DMS153 (cell line): ENCODE measurements at places on chromosomes 3 and 15.

DNA sequence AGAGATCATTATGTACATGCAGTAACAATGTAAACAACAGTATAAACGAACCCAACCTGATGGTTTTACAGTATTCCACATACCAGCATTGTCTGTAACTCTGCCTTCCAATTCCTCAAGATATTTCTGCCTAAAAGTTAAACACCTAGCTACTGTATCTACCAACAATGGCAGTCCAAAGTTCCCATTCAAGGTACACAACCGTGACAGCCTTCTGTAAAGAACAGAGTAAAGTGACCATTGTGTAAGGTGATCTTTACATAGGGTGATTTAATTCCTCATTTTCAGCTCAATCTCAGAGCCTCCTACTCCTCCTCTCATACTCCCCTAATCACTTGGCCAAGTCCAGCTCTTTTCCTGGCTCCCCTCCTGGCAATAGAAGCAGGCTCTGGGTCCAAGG lies 10.4 kb downstream of the SECISBP2L start:
- no peak for DNase-seq

GRCh38 chr3:12622335-12622734 lies 41.6 kb downstream of the RAF1 start:
- DNase-seq: no peak

GRCh38 chr3:188294113-188294512 lies 140.2 kb downstream of the LPP start:
- no peak for DNase-seq

GRCh38 chr3:109702976-109703375 lies 365.6 kb upstream of the DPPA4 start:
- DNase-seq: no peak

DNA sequence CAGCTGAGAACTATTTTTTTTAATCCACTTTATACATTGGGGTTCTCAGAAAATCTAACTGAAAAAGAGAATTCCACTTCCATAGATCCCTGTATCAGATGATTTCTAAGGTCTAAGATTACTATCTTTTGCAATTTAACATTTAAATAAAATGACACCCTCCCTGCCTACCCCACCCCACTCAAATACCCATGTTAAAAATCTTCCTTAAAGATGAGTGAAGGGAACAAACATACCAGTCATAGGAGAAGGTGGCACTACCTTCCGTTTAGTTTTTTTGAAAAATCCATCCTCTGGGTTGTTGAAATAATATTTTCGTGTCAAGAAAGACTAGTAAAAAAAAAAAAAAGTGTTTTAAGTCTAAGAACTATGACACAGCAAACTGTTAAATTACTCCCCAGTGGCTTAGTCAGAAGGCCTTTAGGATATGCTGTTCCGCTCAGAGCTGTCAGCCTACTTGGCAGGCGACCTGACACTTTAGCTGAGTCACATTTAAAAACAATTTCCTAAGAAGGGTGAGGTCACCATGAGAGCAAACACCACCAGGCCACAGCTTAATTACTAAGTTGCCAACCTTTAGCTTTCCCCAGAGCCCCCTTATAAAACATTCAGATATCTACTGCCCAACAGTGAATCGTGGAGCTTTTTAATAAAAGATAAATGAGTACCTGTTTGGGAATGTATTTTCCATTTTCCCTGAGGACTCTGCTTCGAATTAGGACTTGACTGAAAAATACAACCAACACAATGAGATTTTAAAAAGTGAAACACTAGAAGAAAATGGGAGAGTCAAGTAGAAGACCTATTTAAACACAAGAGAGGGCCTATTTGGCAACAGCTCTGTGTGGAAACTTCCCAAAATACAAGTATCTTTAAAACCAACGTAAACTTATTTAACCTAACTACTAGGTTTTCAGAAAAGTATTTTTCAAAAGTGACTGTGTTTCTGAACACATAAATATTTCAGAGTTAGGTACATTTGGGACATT lies 9.6 kb downstream of the EMC3 start:
- DNase-seq: no peak

- peak; percentile 17 for DNase-seq
Measured at GRCh38 chr3:136166507-136166906, 29.6 kb downstream of the MSL2 start.

- DNase-seq: no peak
Measured at GRCh38 chr15:59011262-59011952, 23.9 kb downstream of the RNF111 start.

DNA sequence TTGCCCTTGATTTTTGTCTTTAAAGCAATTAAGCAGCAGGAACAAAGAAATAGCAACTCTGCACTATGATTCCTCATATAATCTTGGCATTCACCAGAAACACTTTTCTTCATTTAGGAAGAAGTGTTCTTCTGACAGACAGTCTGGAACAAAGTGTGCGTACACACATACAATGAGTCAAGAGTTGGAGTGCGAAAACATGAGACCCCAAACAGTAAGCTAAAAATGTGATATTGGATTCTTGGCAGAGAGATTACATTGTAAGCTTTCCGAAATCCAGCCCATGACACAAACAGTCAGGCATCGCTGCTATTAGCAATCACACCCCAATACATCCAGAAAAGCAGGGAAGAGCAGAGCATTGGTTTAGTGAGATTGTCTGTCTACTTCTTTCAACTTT lies 306.7 kb upstream of the TBC1D5 start:
- DNase-seq: no peak

DNA sequence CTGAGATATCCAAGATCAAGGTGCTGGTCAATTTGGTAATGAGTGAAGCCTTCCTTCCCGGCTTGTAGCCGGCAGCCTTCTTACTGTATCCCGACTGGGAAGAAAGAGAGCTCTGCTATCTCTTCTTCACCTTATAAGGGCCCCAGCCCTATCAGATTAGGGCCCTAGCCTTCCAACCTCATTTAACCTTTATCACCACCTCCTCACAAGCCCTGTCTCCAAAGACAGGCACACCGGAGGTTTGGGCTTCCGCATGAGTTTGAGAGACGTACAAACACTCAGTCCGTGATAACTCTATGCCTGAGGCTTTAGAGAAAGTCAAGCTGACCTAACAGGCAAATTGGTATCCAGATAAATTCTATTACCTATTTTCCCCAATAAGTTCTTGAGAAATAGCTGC lies 243.9 kb downstream of the OPA1 start:
- no peak for DNase-seq

GRCh38 chr3:32712506-32713055 lies 27.6 kb downstream of the CNOT10 start:
- no peak for DNase-seq

GRCh38 chr15:69134791-69135190 lies 25.6 kb upstream of the GLCE start:
- DNase-seq: no peak

GRCh38 chr3:187520027-187520945 lies 149.9 kb downstream of the SST start:
- no peak for DNase-seq

GRCh38 chr3:77590191-77590590 lies 550.3 kb downstream of the ROBO2 start:
- no peak for DNase-seq

GRCh38 chr3:107674371-107674770 lies 151.6 kb downstream of the BBX start:
- DNase-seq: no peak

- DNase-seq: peak; percentile 15
Measured at GRCh38 chr3:184085389-184085852, 11.4 kb upstream of the HTR3E start.

- DNase-seq: no peak
Measured at GRCh38 chr3:75101329-75102147, 487.1 kb upstream of the CNTN3 start.

DNA sequence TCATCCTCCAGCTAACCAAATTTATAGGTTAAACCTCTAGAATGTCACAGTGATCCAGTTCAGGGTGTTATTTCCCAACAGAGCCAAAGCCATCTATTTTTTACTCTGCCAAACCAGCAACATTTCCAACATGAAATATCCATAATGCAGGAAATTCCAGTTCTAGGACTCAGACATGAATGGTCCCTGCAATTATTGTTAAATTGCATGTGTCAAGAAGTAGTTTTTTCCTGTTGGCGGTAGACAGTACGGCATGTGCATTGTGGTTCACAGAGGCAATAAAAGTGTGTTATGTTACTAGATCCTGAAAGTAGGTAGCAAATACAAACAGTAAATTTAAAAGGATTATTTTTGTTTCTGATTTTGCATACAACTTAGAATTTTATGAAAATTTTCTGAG lies 215.7 kb upstream of the THBS1 start:
- no peak for DNase-seq

DNA sequence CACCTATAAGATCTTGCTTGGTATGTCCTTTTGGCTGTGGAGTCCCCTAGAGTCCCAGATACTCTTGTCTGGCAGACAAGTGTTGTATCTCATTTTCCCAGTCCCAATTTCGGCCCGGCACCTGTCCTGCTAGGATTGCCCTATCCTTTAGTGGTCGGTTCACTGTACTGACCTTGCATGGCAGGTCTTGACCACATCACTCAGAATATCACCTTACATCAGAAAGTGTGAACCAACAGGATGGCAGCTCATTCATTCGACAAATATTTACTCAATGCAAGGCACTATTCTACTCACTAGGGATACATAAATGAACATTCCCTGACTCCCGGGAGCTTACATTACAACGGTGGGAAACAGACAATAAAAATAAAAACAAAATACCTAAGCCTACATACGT lies 5.7 kb upstream of the CCDC80 start:
- peak; percentile 48 for DNase-seq

DNA sequence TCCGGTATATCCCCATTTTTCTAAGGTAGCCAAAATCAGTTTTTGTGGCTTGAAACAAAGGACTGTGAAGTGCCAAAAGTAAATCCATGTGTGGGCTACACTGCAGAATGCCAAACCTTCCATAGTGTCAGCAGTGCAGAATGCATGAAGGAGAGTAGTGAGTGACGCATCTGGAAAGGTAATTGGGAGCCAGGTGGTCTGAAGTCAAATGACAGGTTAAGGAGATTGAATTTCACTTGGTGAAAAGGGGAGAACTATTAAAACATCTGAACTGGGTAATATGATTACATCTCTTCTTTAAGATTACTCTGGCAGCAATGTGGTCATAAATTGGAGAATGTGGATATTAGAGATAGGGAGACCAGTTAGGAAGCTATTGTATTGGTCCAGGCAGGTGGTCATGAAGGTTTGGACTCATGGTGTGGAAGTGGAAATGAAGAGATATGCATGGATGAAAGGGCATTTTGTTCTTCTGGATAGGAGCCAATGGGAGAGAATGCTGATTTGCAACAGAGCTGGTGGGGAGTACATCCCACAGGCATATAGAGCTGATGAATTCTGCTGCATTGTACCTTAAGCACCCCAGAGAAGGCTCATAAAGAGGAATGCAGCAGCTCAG lies 118.2 kb downstream of the ECT2 start:
- DNase-seq: no peak

- DNase-seq: no peak
Measured at GRCh38 chr3:51891242-51892039, 11.7 kb downstream of the IQCF1 start.

DNA sequence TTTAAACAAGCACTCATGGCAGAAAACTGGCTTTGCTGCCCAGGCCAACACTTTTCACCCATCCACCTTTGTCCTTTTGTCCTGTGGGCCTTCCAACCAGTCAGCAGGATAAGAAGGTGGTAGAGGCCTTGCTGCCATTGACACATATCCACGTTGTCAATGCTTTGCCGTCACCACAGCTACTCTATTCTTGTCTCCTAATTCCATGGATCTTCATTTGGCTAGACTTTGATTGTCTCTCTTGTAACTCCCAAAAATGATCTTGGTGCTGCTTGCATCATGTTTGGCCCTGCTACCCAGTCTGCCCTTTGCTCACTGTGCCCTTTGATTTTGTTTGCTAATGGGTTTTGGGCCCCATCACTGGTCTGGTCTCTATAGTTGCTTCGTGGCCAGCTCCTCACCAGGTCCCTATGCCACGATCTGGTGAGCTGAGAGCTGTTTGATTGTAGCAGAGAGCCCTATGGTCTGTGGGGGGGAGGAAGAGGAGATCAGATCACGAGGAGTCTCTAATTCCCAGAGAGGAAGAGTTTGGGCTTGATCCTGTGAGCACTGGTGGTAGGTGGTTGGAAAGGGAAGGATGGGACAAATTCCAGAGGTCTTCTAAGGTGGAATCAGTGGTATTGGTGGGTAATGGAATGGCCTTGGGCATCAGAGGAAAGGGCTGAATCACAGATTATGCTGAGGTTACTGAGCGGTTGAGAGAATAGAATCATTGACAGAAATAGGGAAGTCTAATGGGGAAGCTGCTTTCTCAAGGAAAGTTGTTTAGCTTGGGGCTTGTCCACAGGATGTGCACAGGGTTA lies 40.3 kb downstream of the ABHD2 start:
- DNase-seq: no peak

DNA sequence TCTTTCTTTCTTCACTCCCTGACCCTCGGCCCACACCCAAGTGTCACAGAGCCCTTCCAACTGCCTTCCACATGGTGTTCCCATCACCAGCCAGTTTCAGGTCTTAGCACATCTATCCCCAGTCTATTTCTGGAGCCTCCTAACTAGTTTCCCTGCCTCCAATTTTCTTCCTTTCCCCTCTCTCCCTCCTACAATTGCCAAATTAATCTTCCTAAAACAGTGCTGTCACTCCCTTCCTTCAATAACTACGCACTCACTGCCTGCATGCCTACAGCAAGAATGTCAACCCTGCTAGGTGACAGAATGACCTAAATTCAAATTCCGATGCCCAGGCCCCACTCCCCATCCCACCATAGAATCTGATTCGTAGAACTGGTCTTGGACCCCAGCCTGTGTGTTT lies 36.1 kb upstream of the CA12 start:
- no peak for DNase-seq

- DNase-seq: peak; percentile 41
Measured at GRCh38 chr3:27681249-27681748, 40.8 kb downstream of the EOMES start.

- DNase-seq: peak; percentile 49
Measured at GRCh38 chr3:194756460-194756779, 70.7 kb downstream of the FAM43A start.

- DNase-seq: peak; percentile 66
Measured at GRCh38 chr3:113167825-113168801, 43.2 kb upstream of the BOC start.

DNA sequence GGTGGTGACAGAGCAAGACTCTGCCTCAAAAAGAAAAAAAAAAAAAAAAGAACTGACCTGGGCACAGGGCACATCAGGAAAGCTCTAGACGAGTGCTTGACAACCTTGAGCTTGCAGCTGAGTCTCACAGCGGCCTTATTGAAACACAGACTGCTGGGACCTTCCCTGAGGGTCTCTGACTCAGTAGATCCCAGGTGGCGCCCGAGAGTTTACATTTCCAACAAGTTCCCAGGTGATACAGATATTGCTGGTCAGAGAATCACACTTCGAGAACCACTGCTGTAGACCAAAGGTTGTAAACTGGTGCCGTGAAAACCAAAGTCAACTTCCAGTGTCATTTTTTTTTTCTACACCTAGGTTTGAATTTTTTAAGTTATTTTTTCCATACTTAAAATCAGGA lies 573.2 kb upstream of the MDFIC2 start:
- no peak for DNase-seq

DNA sequence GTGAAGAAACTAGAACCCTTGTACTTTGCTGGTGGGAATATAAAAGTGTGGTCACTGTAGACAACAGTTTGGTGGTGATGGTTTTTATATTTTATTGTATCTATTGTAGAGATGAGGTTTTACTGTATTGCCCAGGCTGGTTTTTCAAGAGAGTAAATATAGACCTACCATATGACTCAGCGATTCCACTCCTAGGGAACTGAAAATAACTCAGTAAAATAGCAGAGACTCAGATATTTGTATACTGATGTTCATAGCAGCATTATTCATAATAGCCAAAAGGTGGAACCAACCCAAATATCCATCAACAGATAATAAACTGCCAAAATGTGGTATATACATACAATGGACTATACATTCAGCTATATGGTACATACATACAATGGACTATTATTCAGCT lies 68.8 kb upstream of the IL12A start:
- DNase-seq: no peak

GRCh38 chr3:156172536-156172935 lies 52.2 kb downstream of the KCNAB1 start:
- DNase-seq: no peak
